ENCODE measurements at places on chromosomes 3 and 15.

DNA sequence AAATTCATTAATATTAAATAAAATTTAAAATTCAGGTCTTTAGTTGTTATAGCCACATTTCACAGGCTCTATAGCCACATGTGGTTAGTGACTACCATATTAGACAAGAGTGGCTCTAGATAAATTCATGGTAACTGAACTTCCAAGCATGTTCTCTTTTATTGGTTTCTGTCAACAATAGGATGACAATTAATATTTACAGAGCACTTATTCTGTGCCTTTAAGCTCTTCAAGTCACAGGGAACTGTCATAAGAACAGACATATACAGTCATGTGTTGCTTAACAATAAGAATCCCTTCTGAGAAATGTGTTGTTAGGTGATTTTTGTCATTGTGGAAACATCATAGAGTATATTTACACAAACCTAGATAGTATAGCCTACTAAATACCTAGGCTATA lies 38.8 kb upstream of the SLC25A36 start:
- H3K27ac ChIP-seq: no peak overlapping the region
- no peaks in the 10 kb centered on the region for H3K4me1 ChIP-seq
- H3K4me3 ChIP-seq: no peak overlapping the region
- no peak for DNase-seq
- no peaks in the 10 kb centered on the region for H3K27me3 ChIP-seq

GRCh38 chr3:58020783-58021071 lies 12.5 kb downstream of the FLNB start:
- H3K27ac ChIP-seq: peak overlapping the region; percentile 83
- H3K4me3 ChIP-seq: no peak overlapping the region
- H3K36me3 ChIP-seq: no peaks in the 10 kb centered on the region

DNA sequence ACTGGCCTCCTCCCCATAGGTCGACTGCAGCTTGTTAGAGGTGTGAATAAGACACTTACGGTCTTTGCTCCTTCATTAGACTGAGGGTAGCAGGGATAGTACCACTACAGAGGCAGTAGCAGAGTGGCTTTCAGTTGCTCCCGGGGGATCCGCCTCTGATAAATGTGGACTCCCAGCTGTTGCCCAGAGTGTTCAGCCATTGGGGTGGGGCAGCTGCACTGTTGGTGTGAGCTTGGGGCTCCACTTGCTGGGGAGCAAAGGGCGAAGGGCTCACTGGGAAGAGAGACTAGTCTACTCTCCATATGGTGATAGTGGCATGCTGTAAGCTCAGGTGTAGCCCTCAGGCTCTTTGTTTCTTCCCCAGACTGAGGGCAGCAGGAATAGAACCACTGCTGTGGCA lies 239.1 kb downstream of the LRRN1 start:
- no peak for DNase-seq
- no peaks in the 10 kb centered on the region for H3K27me3 ChIP-seq
- no peaks in the 10 kb centered on the region for H3K4me1 ChIP-seq
- H3K27ac ChIP-seq: no peak overlapping the region

DNA sequence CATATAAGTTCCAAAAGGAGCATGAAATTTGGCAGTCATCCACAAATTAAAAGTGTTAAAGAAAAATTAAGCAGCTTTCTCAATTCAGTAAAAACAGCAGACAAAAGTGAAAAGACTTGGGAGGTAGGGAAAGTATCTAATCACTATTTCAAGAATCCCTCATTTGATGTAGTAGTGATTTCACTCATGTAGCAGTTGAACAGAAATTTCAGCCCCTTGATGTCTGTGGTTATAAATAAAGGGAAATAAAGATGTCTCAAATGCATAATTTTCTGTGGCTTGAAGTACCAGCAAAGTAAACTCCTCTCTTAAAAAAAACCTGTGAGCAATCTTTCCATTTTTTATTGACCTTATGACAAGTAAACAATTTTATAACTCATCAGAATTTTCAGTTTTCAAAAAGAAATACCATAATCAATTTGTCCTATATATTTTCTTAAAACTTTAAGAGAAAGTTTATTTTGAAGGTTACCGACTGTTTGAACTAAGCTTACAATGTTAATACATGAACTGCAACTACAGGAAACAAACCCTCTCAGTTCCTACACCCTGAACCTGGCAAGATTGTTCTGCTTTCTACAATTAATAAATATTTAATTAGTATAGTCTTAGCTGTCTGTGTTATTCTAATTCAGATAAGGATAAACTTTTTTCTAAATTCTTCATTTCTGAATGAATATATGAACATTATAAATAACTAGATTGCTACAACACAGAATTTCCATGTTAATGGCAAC lies 94.2 kb downstream of the CBLB start:
- no peak for DNase-seq
- H3K36me3 ChIP-seq: no peaks in the 10 kb centered on the region
- H3K27me3 ChIP-seq: no peaks in the 10 kb centered on the region

DNA sequence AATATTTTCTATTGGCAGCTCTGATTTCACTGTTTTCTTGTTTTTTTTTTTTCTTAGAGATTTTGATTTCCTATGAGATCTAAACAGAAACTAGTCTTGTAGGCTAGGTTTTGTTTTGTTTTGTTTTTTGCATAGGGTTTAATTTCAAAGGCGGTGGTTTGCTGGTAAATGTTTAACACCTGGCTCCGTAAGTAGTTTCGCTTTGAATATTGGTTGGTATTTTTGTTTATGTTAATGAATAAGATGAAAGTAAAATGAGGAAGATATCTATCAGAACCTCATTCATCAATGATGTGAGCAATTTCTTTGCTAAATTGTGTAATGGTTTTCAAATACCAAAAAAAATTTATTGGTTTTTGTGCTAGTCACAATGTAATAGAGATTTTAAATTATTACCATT lies 39.7 kb upstream of the TM4SF1 start:
- no peaks in the 10 kb centered on the region for H3K27me3 ChIP-seq
- no peak for DNase-seq
- no peak overlapping the region for H3K27ac ChIP-seq
- H3K4me3 ChIP-seq: no peak overlapping the region

DNA sequence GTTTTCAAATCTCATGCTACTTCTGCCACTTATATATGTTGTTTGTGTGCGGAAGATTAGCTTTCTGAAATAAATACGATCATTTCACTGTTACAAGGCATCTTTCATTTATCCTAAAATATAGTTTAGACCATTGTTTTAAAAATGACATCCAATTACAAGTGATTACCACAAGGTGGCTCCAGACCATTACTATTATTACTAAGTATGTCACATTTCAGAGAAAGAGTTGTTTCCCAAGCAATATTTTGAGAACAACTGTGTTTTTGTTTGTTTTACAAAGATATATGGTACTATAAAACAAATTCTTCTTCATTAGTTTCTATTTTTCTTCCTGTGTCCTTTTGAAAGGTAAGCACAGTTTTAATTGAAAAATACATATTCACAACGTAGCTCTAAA lies 136.0 kb upstream of the RAP2B start:
- H3K4me3 ChIP-seq: no peak overlapping the region
- H3K4me1 ChIP-seq: no peaks in the 10 kb centered on the region
- DNase-seq: no peak
- H3K36me3 ChIP-seq: no peaks in the 10 kb centered on the region
- H3K27me3 ChIP-seq: no peaks in the 10 kb centered on the region

Data from uterus (tissue), 4 donors.